ENCODE measurements at places on chromosomes 16 and 17. TPM values are rescaled to one million over a fixed set of nuclear protein-coding genes. Genes with fewer than 3 reads are reported as not detected.

The CEP112 gene
- total RNA-seq = 24.5 TPM

The CBLN1 gene
- total RNA-seq = 1.0 TPM

DNA sequence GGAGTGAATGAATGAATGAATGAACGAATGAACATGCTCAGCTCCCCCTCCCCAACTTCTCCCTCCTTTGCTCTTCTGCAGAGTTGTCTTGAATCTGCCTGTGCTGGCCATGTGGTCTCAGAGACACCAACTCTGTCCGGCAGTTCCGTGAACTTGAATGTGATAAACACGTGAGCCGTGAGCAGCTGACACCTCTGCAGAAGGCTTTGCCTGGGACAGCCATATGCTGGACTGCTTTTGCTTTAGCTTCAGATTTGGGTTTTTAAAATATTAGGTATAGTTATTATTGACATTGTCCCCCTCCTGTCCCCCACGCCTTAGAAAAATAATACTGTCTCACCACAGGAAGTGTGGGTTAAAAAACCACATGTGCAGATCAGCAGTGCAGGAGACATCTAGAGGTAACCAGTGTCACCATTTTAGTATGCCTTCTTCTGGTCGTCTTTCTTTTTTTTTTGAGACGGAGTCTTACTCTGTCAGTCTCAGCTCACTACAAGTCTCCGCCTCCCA is 83.8 kb downstream of the ABCC1 start:
- no peak overlapping the region for H3K27ac ChIP-seq
- no peaks in the 10 kb centered on the region for H3K27me3 ChIP-seq
- no peak overlapping the region for H3K4me3 ChIP-seq
- DNase-seq = no peak
- peaks cover 19% of the 10 kb centered on the region for H3K36me3 ChIP-seq
- peaks cover 9% of the 10 kb centered on the region for H3K4me1 ChIP-seq

The GDPD1 gene
- 13.4 TPM for total RNA-seq

- no peak overlapping the region for H3K4me3 ChIP-seq
- H3K27me3 ChIP-seq = peaks cover 6% of the 10 kb centered on the region
- DNase-seq = no peak
- H3K36me3 ChIP-seq = no peaks in the 10 kb centered on the region
Observed at GRCh38 chr17:59428916-59429485, 97.5 kb downstream of the YPEL2 start.

DNA sequence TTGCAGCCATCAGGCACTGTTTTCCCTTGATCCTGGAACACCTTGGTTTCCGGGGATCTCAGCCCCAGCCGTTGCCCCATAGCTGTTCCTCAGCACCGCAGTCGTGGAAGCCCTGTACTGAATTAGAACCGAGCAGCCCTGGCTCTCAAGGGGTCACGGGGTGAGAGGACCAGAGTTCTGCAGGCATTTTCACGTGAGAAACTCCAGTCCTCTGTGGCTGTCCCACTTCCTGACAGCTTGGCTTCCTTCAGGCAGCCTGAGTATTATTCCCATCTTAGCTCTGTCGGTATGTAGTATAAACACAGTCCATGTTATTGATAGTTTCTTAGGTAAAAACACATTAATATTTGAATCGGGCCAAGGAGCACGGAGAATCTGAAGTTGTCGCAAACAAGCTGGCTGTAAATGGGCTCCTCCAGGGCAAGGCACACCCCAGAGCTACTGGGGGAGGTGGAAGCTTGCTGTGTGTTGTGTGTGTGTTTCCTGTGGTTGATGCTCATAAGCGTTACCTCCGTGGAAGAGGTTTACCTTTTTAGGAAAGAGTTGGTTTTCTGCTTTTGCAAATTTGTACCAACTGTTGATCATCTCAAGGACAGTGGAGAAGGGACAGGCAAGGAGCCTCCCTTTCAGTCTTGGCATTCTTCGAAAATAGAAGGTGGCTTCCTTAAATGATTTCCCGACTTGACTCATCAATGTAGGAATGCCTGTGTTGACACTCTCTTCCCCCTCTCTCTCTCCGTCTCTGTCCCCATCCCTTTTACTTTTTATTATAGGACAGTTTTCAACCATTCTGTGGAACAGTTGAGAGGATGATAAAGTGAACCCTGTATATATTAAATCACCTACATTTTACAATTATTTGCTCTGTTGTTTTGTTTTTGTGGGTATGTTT is 208.9 kb upstream of the CHMP6 start:
- H3K27me3 ChIP-seq = no peaks in the 10 kb centered on the region
- peaks cover 5% of the 10 kb centered on the region for H3K36me3 ChIP-seq
- no peak overlapping the region for H3K27ac ChIP-seq
- no peak for DNase-seq
- H3K4me3 ChIP-seq = no peak overlapping the region
- peaks cover 43% of the 10 kb centered on the region for H3K4me1 ChIP-seq

The DBF4B gene
- 51.1 TPM for total RNA-seq

GRCh38 chr17:40014375-40014980 is 762 bp upstream of the CSF3 start:
- DNase-seq = no peak
- H3K4me1 ChIP-seq = peaks cover 12% of the 10 kb centered on the region
- no peaks in the 10 kb centered on the region for H3K36me3 ChIP-seq
- no peak overlapping the region for H3K4me3 ChIP-seq
- peaks cover 3% of the 10 kb centered on the region for H3K27me3 ChIP-seq

DNA sequence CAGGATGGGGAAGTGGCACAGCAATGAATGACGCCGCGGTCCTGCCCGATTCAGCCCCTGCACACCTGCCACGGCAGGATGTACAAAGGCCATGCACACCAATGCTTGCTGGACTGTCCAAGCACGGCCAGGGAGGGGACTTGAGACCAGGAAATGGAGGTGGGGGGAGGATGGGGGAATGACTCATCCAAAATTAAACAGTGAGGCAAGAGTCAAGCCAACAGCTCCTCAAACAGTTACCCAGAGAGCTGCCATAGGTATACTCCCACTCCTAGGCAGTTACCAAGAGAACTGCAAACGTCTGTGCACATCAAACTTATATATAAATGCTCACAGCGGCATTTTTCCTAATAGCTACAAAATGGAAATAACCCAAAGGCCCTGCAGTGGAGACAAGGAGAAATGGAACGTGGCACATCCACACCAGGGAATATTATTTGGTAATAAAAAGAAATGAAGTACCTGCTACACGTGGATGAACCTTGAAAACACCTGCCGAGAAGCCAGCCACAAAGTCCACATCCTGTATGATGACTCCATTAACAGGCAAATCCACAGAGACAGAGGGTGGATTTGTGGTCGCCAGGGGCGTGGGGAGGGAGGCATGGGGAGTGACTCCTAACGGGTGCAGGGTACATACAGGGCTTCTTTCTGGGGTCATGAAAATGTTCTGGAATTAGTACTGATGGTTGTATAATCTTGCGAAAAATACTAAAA is 54.1 kb downstream of the VAC14 start:
- H3K27ac ChIP-seq = peak overlapping the region; percentile 27
- H3K36me3 ChIP-seq = peaks cover 17% of the 10 kb centered on the region
- no peaks in the 10 kb centered on the region for H3K27me3 ChIP-seq
- H3K4me1 ChIP-seq = peaks cover 30% of the 10 kb centered on the region
- no peak overlapping the region for H3K4me3 ChIP-seq

The PRAC2 gene
- not detected for total RNA-seq

DNA sequence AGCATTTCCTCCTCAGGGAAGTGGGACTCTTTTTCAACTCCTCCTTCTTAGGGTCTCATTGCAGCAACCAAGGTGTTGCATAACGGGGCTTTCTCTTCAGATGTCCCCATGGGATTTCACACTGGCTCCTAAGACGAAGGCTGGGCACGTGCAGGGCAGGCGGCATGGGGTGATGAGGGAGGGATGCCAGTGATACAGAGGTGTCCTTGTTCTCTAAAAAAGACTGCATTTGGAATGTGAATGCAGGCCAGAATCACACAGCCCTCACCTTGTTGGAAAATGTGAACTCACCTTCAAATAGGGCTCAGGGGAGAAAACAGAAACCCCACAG is 105.6 kb downstream of the XYLT1 start:
- H3K27me3 ChIP-seq = no peaks in the 10 kb centered on the region
- H3K36me3 ChIP-seq = peaks cover 4% of the 10 kb centered on the region
- no peak for DNase-seq
- H3K27ac ChIP-seq = no peak overlapping the region
- peaks cover 69% of the 10 kb centered on the region for H3K4me1 ChIP-seq

GRCh38 chr17:74957935-74958740 is 14.4 kb downstream of the HID1 start:
- no peaks in the 10 kb centered on the region for H3K36me3 ChIP-seq
- no peak overlapping the region for H3K4me3 ChIP-seq
- H3K27me3 ChIP-seq = peaks cover 18% of the 10 kb centered on the region
- DNase-seq = peak; percentile 98

DNA sequence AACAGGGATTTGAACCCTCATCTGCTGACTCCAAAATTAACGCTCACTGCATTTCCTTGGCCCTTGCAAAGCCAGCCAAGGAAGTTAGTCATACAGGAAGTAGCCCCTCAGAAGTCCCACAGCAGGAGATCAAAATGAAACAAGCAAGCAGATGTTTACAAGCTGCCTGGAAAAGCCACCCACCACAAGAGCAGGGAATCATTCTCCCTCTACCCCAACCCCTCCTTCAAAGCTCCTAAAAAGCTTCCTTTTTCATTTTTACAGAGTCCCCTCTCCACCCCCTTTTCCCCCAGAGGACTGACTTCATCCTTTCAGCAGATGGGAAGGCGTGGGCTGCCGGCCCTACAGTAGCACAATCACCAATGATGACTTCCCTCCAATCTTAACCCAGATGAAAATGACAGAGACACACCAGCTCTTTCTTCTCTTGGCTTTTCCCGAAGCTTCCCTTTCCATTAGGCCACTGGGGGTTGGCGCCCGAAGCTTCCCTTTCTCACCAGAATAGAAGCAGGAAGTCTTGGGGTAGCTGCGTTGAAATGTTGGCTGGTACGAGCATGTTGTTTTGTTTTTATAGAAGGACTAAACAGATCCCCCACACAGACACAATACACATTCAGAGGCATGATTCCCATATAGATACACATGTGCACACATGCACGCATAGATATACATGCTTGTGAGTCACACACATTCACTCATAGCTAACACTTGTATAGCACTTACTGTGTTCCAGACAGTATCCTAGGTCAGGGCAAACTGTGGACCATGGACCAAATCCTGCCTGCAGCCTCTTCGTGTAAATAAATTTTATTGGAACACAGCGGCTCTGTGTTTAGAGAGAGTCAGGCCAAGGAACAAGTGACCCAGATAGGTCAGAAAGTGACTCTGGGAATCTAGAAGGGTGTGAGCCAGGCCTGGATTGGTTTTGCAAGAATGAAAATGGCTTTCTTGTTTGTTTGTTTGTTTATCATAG is 17.4 kb downstream of the ITPRIPL2 start:
- no peak for DNase-seq
- H3K27me3 ChIP-seq = no peaks in the 10 kb centered on the region
- H3K27ac ChIP-seq = peak overlapping the region; percentile 90
- peaks cover 6% of the 10 kb centered on the region for H3K36me3 ChIP-seq
- H3K4me3 ChIP-seq = peak overlapping the region; percentile 6
- H3K4me1 ChIP-seq = peaks cover 32% of the 10 kb centered on the region

- DNase-seq = no peak
- H3K4me1 ChIP-seq = no peaks in the 10 kb centered on the region
- H3K4me3 ChIP-seq = no peak overlapping the region
Observed at GRCh38 chr16:79177018-79177417, 423.5 kb downstream of the MAF start.

GRCh38 chr16:54817432-54817831 is 113.2 kb upstream of the IRX5 start:
- DNase-seq = no peak
- no peaks in the 10 kb centered on the region for H3K36me3 ChIP-seq
- H3K27ac ChIP-seq = no peak overlapping the region
- peaks cover 5% of the 10 kb centered on the region for H3K4me1 ChIP-seq
- no peaks in the 10 kb centered on the region for H3K27me3 ChIP-seq
- no peak overlapping the region for H3K4me3 ChIP-seq

- H3K4me1 ChIP-seq = no peaks in the 10 kb centered on the region
- no peaks in the 10 kb centered on the region for H3K27me3 ChIP-seq
- H3K4me3 ChIP-seq = no peak overlapping the region
- no peak overlapping the region for H3K27ac ChIP-seq
Observed at GRCh38 chr17:39555368-39555767, 52.4 kb downstream of the NEUROD2 start.

DNA sequence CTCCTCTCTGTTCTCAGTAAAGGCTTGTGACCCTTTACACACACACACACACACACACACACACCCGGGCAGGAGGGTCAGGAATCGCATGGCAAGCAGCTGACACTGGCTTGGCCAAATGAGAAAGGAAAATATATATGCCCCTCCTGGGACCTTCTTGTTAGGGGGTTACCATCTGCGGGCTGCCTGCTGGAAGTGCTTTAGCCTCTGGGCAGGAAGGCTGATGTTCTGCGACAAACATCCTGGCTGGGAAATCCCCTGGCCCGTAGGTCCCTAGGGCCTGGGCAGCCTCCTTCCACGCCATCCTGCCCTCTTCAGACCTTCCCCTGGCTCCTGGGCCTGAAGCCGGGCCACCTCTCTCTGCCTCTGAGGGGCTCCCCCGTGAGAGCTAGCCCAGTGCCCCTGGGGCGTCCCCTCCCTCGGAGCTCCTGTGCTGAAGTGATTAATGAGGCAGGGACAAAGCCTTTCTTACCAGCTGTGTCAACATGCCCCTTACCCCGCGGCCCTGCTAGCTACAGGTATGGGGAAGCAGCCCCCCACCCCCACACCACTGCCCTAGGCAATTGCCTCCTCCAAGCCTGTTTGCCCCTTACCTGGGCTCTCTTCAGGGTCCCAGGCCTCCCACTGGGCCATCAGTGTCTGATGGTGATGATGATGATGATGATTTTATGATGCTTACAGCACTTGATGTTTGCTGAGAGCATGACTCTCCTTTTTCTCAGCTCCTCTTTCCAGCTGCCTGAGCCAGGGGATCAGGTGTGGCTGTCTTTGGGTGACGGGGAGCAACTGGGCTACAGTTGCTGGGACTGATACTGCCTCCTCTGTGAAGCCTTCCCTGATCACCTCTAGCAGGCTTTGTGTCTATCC is 32.8 kb upstream of the ETV4 start:
- H3K4me3 ChIP-seq = no peak overlapping the region
- peaks cover 56% of the 10 kb centered on the region for H3K4me1 ChIP-seq
- no peaks in the 10 kb centered on the region for H3K36me3 ChIP-seq
- no peaks in the 10 kb centered on the region for H3K27me3 ChIP-seq

DNA sequence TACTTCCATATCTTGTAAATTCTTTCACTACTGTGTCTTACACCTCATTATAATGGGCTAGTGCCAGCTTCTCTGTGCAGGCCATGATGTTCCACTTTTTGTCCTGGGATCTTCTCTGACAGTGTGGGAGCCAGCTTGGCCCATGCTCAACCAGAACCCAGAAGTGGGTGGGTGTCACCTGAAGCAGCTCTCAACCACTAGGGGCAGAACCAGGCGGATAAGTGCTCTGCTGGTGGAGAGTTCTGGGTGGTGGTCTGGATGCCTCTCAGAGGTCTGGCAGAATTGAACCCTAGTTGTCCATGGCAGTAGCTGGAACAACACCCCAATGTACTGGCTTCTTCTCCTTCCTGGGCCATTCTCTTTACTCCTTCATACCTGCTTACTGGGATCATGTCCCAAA is 254.1 kb upstream of the N4BP1 start:
- H3K4me1 ChIP-seq = no peaks in the 10 kb centered on the region
- peaks cover 51% of the 10 kb centered on the region for H3K27me3 ChIP-seq
- no peaks in the 10 kb centered on the region for H3K36me3 ChIP-seq

GRCh38 chr16:668519-669171 is 713 bp downstream of the RHOT2 start:
- peak overlapping the region; percentile 84 for H3K4me3 ChIP-seq
- peaks cover 4% of the 10 kb centered on the region for H3K4me1 ChIP-seq
- no peak overlapping the region for H3K27ac ChIP-seq
- H3K36me3 ChIP-seq = no peaks in the 10 kb centered on the region

The TNK1 gene
- 0.43 TPM for total RNA-seq

GRCh38 chr17:70314506-70314905 is 145.2 kb downstream of the KCNJ2 start:
- no peaks in the 10 kb centered on the region for H3K36me3 ChIP-seq
- H3K4me1 ChIP-seq = peaks cover 4% of the 10 kb centered on the region
- no peak overlapping the region for H3K4me3 ChIP-seq
- no peak for DNase-seq

All from neural crest cell (in vitro differentiated cells).